ENCODE measurements at places on chromosomes 12 and 14. TPM values are rescaled to one million over a fixed set of nuclear protein-coding genes. Genes with fewer than 3 reads are reported as not detected.
A peak's percentile ranks its signal among the peaks of the same experiment; 100 is the strongest.

Gene GMPR2
- 55.8 TPM for total RNA-seq

Gene ATF1
- 7.1 TPM for total RNA-seq

Gene FAM186B
- not detected for total RNA-seq

Gene TC2N
- 2.5 TPM for total RNA-seq

Gene SUDS3
- 32.5 TPM for total RNA-seq

DNA sequence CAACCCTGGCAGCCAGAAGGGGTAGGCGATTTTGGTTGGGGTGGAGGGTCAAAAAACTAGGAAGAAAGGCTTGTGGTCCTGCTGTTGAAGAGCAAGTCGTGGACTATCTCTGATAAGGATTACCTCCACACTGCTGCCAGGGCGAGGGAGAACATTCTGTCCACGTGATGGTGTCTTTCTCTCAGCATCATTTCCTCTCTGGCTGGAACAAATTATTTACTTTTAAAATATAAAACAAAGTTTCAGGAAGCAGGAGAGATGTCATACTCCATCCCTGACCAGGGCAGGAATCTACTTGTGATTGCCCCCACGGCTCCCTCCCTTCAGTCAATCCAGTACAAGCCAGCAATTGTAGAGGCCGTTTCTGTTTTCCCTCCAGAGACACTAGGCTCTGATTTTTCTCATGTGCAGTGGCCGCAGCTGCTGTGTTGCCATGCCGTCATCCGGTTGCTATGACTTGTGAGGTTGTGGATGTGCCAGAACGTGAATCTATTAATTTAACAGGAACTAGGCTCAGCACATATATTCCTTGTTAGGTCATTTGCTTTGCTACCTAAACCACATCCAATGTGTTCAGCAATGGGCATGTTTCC, 61.5 kb upstream of the PTGR2 start:
- peak; percentile 39 for DNase-seq

DNA sequence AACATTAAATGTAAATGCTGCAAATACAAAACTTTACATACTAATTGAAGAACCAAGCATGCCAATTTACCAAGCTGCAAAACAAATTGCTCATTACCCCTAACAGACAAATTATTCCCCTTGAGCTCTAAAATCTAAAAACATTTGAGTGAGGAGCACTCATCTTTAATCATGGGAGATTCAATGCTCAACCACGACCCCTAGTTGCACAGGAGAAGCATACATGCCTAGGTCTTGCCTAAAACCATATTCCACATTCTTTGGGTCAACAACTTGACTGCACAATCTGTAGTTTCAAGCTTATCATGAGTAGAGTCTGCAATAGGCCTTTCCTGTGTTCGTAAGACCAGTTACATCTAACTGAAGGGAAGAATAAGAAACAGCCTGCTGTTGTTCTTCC, 69.7 kb downstream of the MGAT4C start:
- no peak for DNase-seq

DNA sequence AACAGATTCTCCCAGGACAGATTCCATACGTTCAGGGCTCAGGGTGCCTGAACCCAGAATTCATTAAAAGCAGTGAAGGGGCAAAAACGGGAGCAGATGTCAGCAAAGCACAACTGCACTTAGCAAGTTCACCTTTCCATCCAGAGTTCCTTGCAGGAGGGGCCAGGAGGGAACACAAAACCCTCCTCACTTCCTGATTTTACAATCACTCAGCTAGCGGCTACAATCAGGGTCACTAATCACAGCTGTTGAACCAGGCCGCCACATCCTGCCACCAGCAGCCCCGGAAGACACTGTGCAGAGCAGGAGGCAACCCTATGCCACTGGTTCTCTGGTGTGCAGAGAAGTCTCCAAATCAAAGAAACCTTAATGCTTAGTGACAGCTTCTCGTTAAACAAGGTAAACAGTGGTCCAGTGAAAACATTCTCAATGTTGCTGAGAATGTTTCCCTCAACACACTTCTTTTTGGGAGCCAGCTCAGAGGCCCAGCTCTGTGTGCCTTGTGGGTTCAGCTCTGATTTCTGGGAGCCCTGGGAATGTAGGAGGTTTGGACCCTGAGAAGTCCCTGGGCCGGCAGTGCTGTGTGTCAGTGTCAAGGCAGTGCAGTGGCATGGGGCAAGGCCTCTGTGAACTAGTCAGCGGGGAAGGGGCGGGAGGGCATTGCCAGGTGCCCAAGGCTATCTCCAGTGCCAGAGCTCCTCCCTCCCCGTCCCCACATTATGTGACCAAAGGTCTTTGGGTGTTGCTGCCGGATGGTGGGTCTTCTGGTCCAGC, 54.5 kb downstream of the VCPKMT start:
- peak; percentile 38 for DNase-seq

GRCh38 chr14:105562713-105563346, 36.4 kb downstream of the TMEM121 start:
- no peak for DNase-seq
